ENCODE measurements at places on chromosomes 2 and 18.

GRCh38 chr18:45680066-45680690, 43.8 kb upstream of the SLC14A1 start:
- DNase-seq = no peak

DNA sequence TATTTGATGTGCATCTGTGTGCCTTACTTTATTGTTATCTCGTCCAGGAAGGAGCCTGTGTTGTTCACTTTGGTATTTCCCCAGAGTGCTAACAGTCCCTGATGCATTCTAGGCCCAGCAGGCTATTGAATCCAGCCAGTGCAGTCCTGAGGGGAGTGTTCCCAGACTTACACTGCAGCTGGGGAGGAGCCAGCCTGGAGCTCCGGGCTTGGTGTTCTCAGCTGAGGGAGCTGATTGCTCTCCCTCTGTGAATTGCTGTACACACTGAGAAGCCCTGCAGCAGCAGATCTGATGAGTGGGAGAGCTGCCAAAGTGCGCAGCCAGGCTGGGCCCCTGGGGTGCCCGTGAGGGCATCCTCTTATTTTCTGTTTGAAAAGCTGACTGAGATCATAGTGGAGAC, 159.2 kb downstream of the GALNT3 start:
- DNase-seq = peak; percentile 38

DNA sequence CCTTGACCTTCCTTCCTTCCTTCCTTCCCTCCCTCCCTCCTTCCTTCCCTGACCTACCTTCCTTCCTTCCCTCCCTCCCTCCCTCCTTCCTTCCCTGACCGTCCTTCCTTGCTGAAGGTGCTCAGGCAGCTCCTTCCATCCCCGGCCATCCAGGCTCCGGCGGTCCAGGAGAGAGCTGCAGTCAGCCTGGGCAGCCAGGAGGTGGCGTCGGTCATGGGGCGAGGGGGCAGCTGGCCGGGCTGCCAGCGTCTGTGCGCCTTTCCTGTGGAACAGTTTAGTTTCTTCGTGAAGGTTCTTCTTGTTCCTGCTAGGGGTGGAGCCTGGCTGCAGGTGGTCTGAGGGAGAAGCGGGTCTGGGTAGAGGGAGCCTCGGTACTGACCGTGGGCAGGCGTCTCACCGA, 15.7 kb downstream of the GPR35 start:
- peak; percentile 12 for DNase-seq

DNA sequence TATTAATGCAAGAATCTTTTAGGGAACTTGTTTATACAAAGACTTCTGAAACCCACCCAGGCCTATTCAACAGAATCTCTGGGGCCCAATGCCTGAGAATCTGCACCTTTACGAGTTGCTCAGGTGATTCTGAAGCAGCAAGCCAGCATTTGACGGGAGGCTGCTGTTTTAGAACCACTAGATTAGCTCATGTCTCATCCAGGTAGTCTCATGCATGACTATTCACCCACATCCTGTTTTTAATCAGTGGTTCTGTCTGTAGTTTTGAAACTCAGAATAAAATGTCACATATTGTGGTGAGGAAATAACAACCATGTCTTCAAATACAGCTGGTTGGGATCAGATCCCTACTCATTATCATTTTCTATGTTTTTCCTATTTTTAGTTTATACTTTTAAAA, 39.5 kb downstream of the CYTIP start:
- DNase-seq = no peak

- no peak for DNase-seq
Observed at GRCh38 chr2:189408294-189408693, 33.0 kb upstream of the WDR75 start.

DNA sequence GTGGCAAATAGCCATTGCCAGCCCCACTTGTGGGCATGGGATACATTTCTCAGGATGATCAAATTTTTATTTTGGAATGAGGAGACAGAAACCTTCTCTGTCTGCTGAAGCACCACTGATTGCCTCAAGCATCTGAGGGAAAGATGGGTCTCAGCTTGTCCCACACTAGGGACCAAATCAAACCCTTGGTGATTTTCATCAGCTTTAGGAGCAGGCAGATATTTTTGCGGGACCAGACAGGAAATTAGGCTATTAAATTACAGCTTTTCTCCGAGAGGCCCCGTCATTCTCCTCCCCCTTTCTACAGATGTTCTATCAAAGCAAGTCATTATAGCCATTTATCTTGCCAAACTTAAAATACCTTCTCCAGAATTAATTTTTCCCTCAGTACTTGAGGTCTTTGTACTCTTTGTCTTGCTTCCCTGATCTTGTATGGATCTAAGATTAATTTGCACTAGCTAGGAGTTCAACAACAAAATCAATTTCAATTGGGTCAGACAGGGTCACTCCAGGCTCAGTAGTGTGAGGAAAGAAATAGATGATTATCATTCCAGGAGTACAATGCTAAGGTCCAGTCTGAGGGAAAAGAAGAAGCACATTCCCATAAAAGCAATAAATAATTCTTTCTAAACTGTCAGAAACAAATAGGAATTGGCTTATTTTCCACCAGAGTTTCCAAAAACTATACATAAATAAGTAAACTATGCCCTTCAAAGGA, 818.1 kb upstream of the SOX11 start:
- no peak for DNase-seq

GRCh38 chr2:17637131-17637906, 96.8 kb downstream of the VSNL1 start:
- no peak for DNase-seq

- DNase-seq = no peak
Observed at GRCh38 chr2:68800027-68800401, 65.4 kb downstream of the ARHGAP25 start.

DNA sequence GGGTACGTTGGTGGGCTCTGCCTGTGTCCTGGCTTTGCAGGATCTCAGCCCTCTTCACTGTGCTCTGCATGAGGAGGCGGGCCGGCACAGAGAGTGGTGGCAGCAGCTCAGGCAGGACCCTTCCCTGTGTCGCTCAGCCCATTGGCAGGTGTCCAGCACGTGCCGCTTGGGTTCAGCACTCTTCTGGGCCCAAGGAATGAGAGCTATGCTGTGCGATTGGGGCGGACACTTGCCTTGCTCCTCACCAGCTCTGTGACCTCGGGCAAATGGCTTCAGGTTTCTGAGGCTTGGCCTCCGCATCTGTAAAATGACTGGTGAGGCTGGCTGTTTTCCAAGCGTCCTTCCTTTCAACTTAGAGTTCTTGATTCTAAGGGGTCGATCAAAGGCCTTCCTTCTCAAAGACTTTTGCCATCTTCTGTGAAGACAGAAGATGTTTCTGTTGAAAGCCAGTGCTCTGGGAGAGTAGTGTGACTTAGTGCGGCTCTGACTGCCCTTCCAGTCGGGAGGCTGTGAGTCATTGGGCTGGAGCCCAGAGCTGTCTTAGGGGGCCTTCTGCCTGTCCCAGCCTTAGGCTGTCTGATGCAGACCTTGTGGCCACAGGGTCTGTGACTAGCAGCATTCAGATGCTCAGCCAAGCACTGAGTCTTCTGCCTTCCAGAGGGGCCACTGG, 35.6 kb downstream of the GLI2 start:
- DNase-seq = peak; percentile 64

DNA sequence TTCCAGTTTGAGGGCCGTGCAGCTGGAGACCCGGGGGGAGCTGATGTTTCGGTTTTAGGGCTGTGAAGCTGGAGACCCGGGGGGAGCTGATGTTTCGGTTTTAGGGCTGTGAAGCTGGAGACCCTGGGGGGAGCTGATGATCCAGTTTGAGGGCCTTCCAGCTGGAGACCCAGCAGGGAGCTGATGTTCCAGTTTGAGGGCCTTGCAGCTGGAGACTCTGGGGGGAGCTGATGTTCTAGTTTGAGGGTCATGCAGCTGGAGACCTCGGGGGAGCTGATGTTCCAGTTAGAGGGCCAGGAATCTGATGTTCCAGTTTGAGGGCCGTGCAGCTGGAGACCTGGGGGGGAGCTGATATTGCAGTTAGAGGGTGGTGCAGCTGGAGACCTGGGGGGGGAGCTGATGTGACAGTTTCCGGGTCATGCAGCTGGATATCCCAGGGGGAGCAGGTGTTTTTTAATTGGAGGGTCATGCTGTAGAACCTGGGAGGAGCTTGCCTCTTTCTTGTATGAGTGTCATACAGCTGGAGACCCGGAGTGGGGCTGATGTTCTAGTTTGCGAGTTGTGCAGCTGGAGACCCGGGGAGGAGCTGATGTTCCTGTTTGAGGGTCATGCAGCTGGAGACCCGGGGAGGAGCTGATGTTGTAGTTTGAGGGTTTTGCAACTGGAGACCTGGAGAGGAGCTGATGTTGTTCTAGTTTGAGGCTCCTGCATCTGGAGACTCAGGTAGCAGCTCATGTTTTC, 153.2 kb downstream of the RTP5 start:
- DNase-seq = no peak

GRCh38 chr2:34806891-34807290, 1207.8 kb upstream of the FAM98A start:
- DNase-seq = no peak

DNA sequence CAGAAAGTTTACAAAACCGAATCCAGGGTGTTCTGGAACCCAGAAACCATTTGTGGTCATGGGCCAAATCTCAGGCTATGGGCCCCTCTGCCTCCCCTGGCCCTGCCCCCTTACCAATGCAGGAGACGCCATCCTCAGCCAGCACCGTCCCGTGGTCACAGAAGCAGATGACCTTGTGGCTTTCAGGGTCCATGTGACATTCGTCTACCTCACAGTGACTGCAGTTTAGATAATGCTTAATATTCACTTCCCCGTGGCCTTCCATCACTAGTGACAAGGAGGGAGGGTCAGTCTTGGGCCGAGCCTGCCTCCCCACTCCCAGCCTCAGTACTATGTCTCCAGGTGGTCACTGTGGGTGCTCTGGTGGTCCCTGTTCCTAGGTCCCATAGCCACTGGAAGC, 111.6 kb downstream of the CLIP4 start:
- DNase-seq = no peak

DNA sequence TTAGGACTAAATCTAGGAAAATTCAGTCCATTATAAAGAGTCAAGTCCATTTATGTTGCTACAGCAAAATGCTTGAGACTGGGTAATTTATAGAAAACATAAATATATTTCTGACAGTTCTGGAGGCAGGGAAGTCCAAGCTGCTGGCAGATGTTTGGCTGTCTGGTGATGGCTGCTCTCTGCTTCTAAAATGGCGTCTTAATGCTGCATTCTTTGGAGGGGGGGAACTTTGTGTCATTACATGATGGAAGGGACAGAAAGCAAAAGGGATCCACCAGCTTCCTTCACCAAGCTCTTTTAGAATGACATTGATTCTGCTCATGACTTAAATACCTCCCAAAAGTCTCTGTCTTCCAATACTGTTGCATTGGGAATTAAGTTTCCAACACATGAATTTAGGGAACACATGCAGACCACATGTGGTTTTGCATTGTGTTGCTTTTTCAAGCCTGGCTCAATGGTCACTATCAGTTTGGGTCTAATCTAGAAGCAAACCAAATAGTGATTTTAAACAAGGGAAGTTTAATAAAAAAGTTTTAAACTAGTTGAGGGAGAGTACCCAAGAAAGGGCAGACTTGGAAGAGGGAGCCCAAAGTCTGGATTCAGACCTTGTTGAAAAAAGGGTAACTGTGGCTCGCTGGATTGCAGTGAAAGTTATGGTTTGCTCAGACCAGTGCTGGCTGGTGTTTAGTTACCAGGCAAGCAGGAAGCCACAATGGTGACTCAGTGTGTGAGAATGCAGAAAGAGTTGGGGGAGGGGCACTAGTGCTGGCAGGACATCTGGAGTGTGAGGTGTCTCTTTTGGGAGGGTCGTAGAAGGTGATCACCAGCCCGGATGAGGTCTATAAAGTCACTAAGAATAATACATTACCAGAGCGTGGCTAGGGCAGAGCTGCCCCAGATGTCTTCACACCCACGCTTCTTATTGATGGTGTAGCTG, 30.8 kb downstream of the C18orf54 start:
- DNase-seq = peak; percentile 70

DNA sequence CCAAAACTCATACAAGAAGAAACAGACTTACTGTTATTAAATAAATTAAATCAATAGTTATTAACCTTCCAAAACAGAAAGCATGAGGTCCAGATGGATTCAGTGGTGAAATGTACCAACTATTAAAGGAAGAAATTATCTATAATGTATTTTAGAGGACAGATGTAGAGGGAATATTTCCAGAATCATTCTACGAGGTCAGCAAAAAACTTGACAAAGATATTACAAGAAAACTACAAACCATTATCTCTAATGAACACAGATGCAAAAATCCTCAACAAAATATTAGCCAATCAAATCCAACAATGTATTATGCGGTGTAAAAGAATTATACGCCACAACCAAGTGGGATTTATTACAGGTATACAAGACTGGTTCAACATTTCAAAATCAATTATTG, 63.7 kb downstream of the ROCK2 start:
- no peak for DNase-seq

DNA sequence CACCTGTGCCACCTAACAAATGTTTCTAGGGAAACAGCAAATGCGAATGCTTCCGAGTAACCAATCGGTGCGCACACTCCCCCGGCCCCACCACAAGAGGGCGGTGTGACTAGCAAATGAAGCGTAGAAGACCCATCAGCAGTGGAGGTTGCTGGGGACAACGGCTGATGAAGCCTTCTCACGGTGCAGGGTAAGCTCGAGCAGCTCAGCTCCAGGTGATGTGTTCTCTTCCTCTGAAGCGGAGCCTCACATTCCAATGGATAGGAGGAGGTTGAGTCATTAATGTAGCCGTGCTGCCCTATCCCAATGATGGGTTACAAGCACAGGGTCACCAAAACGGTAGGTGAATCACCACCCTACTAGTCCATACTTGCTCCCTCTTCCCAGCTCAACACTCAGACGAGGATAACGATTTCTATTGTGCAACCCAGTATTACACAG, 127.6 kb upstream of the TWIST2 start:
- peak; percentile 28 for DNase-seq

DNA sequence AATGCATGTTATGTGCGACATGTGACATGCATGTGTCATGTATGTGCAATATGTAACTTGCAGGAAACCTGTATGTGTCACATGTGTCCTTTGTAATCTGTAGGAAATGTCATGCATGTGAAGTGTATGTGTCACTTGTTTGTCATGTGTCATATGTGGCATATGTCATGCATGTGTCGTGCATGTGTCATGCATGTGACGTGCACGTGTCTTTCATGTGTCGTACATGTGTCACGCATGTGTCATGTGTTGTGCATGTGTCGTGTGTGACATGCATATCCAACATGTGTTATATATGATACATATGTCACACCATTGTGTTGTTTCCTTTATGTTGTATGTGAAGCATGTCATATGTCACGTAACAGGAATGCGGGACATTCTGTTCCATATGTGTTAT, 2153.2 kb upstream of the PIK3C3 start:
- no peak for DNase-seq

DNA sequence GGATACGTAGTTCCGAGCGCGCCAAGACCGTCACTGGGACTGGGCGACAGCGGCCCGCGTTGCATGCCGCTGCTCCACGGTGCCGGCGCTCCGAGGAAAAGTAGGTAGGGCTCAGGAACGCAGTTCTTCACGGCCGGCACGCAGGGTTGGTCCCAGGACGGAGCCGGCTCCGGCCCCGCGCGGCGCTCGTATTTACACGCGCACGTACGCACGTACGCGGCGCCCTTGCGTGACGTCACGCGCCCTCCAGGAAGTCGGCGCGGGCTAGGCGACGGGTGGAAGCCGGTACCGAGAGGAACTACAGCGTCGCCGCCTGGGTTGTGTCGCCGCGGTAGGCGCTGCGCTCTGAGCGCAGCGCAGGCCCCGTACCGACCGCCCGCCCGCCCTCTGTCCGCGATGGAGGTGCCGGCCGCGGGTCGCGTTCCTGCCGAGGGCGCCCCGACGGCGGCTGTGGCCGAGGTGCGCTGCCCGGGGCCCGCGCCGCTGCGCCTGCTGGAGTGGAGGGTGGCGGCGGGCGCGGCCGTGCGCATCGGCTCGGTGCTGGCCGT, at the start of gene CTDP1:
CTDP1 (plus strand) TSS at position 252 of the 548 bp plus-strand sequence; CDS start at position 397, 145 bp downstream.
- peak; percentile 93 for DNase-seq

- no peak for DNase-seq
Observed at GRCh38 chr2:190762566-190762965, 113.7 kb downstream of the NAB1 start.
